ENCODE measurements at places on chromosomes 16 and 17. TPM values are rescaled to one million over a fixed set of nuclear protein-coding genes. Genes with fewer than 3 reads are reported as not detected.

GRCh38 chr17:64017381-64017980, 3.0 kb downstream of the ICAM2 start:
- DNase-seq = no peak

DNA sequence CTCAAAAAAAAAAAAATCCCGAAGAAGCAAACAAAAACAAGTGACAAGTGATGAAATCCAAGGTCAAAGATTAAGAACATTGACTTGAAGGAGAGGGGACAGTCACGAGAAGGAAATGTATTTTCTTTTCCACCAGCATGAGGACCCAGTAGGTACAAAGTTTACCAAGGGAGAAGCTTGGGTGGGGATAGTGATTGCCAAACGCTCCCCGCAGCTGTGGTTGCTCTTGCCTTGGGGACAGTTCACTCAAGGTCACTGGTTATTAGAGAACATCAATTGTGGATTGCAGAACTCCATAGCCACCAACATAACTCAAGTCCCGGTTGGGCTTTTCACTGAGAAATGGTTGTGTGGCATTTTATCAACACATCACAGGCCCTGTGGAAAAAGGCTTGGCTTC, 27.0 kb downstream of the RSL1D1 start:
- no peak for DNase-seq

DNA sequence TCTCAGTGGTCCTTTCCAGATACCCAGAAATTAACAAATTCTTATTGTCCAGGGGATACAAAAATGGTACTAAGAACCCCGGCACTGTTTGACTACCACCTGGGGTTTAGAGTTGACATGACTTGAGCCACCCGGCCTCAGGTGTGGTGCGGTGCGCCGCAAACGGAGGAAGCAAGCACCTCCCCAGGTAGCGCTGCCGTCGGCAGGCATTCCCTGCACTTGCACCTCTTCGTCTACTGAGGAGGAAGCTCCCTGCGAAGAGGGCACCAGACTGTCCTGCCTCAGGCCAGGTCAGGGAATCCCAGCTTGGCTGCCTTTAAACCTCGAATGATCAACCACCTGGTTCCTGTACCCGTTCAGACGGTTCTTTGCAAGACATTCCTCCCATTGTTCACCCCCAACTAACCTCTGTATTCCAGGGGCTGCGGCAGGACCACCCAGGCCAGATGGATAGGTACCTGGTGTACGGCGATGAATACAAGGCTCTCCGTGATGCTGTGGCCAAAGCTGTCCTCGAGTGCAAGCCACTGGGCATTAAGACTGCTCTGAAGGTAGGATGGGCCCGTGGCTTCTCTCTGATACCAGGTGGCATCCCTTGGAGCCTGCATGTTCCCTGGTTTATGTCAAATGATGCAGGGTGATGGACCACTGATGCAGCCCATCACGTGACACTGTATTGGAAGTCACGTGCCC, 40.8 kb upstream of the ENDOV start:
- no peak for DNase-seq

GRCh38 chr17:78299049-78299448, 60.8 kb downstream of the SOCS3 start:
- DNase-seq = no peak

GRCh38 chr17:6464446-6465041, 20.3 kb downstream of the PIMREG start:
- no peak for DNase-seq

The GPR179 gene
- total RNA-seq = under 0.01 TPM

The KRTAP9-8 gene
- not detected for total RNA-seq

The CNTNAP1 gene
- total RNA-seq = 0.53 TPM

The TANGO6 gene
- total RNA-seq = 16.9 TPM

Measured in bronchial epithelial cell (primary cell).